Esophagus muscularis mucosa (tissue), 4 donors: ENCODE measurements at places on chromosomes 5 and 9. TPM values are rescaled to one million over a fixed set of nuclear protein-coding genes. Genes with fewer than 3 reads are reported as not detected.

CTNND2 gene
- total RNA-seq = 2.1 TPM

ROR2 gene
- total RNA-seq = 71.8 TPM

GABRP gene
- not detected for total RNA-seq

GRCh38 chr5:65015767-65016166 lies 247.0 kb downstream of the CWC27 start:
- no peak for DNase-seq

DNA sequence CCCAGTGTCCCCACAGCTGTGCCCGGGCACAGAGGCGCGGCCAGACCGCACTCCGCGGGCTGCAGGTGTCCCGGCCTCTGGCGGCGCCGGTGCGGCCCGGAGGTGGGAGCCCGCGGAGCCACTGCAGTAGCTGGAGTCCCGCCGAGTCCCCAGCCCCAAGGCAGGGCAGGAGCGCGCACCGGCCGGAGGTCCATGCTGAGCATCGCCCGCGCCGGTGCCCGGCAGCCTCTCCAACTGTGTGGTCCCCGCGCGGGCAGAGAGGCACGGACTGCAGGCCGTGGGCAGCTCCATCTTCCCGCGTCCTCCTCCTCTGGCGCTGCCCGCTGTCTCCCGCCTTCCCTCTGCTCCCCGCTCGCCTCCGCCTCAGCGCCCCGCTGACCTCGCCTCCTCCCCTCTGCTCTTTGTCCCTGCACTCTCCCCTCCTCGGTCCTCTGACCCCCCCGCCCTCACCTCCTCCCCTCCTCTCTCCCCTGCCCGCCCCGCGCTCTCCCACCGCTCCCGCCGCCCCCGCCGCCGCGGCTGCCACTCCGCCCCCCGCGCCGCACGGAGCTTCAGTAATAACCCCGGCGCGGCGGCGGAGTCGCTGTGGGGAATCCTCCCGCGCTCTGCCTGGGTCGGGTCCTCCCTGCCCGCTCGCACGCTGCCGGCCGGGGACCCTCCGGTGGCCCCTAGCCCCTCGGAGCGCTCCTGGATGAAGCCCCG lies at the start of gene ADAMTS16:
Gene ADAMTS16, plus strand, starts transcription at position 554 of the 702 bp plus-strand sequence. Its CDS starts 138 bp downstream, at position 692.
- DNase-seq = no peak

- DNase-seq = no peak
Measured at GRCh38 chr9:91787931-91788330, 162.1 kb downstream of the ROR2 start.

DNA sequence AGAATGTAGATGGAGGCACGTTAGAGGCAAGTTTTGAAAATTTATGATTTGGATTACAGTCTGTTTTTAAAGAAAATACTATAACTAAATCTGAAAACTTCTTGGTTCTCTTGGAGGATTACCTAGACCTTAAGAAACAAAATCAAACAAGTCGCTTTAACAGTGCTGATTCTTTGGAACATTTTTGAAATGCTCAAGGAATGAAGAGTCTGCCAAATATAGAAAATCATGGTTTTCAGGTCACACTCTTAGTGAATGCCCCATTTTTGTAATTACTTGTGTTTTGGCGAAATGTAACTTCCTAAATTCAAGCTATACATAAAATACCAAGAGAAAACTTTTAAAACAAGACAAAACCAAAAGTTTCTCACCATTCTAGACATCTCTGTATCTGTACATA lies 93.2 kb downstream of the EQTN start:
- no peak for DNase-seq

- no peak for DNase-seq
Measured at GRCh38 chr5:144918371-144918770, 747.7 kb downstream of the KCTD16 start.

DNA sequence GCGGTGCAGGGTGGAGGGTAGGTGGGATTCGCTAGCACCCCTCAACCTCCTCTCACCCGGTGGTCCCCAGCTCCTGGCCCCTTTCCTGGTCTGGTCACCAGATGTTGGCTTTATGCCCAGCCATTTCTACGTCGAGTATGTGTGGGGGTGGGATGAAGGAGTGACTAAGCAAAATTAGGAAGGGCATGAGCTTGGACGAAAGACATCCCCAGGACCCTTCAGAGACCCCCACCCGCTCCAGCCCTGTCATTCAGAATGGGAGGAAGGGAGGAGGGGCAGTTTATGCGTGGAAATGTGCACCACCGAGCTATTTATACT lies 742 bp downstream of the BHMT2 start:
- DNase-seq = no peak

DNA sequence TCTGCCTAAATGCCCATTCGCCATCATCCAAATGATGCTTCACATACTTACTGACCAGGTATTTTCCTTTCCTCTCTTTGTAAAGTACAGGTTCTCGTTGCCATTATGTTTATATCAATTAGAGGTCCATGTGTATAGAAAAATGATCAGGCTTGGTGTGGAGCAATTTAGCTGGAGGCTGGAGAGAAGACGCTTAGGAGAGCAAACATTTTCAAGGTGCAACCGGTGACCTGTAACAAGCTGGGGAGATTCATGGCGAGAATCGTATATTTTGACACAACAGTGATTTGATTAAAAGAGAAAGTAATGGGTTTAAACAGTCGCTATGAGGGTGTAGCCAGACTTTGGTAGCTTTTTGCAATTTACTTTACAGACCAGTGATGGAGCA lies 170.9 kb upstream of the TBCA start:
- no peak for DNase-seq

CTSV gene
- not detected for total RNA-seq

GRCh38 chr5:74281166-74281565 lies 359.4 kb downstream of the ENC1 start:
- peak; percentile 57 for DNase-seq

DNA sequence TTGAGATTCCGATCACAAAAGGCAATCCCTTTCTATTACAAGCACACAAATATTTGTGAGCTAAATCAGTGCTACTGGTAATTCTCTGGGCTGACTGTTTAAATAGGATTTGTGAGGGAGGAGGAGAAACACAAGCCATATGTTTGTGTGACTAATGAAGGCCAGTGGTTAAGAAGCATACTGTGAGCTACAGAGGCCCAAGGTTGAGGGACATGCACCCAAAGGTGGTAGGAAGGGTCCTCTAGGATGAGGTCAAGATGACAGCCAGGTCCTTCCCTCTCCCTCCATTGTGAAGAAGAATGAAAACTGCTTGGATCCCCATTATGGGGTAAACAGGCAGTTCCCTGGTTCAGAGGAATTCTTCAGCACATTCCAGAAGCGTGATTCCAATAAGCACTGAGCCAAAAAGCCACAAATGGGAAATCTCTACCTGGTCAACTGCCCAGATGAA lies 83.9 kb downstream of the SPOCK1 start:
- DNase-seq = peak; percentile 68

TLN1 gene
- 934 TPM for total RNA-seq

DNA sequence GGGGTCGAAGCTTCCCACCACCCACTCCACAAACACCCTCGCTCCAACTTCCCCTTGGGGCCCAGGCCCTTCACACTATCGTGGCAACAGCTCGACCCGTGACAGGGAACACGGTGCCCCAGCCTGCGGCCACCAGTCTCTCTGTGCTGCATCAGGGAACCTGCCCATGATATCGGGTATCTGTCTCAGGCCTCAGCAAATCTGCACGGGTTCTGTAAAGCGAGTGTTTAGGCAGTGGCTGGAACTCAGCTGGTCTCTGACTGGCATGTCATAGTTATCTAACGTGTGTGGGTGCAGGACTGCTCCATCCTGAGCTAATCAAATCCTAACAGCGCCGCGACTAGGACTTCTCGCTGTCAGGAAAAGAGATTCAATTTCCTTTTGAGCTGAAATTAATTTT lies 42.9 kb downstream of the DBH start:
- no peak for DNase-seq

PWWP2A gene
- total RNA-seq = 24.0 TPM

DNA sequence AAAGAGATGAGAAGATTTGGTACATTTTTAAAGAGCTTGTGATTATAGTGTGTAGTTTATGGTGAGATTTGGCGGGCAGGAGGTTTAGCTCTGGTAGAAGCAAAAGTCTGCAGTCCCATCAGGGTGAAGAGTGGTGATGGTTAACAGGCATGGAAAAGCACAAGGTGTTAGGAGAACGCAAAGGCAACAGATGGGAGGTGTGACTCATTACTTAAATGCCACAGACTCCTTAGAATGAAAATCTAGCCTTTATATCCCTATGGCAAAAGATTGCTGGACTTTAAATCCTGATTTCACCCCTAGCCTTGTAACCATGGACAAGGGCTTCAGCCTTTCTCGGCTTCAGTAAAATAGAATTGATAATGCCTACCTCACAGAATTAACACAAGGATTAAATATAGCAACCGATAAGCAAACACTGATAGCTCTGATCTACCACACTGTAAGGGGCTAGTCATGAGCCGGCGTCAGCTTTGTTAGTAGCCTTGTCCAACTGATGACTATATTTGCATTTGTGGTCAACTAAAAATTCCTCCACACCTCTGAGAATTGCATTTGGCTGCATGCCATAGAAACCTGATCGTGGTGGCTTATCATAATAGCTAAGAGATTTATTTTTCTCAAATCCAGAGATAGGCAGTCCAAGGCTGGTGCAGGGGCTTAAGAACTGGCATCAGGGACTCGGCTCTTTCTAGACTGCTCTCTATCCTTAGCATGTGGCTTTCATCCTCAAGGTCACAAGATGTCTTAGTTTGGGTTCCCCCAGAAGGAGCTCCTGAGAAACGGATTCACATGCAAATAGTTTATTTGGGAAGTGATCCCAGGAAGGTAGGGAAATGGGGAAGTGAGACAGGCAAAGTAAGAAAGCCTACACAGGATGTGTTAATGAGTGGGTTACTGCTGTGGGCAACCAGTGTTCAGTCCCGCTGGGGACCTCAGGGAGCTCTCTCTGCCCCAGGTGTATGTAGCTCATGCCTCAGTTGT lies 19.6 kb downstream of the MFAP3 start:
- DNase-seq = no peak

- no peak for DNase-seq
Measured at GRCh38 chr5:181114284-181114843, 16.6 kb downstream of the OR2V1 start.

GFI1B gene
- total RNA-seq = not detected

GDNF gene
- 10.1 TPM for total RNA-seq

DNA sequence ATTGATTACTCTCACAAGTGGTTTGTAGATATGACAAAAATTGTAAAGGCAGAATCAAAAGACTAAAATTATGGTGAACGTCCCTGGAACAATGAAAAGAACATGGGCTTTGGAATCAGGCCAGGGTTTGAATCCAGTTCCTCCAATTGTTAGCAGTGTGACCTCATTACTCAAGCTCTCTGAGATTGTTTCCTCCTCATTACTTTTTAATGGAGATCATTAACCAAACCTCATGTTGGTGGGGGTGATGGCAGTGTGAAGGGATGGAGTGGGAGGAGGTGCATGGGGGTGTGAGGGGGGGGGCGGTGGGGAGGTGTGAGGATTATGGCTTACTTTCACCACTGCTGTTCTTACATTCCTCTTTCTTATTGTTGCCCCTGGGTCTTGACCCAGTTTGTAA lies 44.1 kb upstream of the FOXE1 start:
- no peak for DNase-seq

DNA sequence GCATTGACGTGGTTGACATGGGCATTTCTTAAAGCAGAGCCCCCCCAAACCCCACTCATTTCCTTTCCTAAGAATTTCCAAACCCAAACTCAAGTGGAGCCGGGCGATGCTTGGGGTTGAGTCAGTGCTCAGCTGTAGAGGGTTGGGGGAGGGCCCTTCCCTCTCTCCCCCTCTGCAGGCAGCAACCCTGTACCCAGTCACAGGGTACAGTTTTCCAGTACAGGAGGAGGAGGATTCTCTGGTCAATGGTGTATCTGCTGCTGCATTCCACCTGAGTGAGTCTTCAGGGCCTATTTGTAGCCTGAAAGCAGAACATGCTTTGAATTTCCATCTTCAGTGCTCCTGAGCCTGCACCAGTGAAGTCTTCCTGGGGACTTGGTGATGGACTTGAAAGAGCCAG lies 55.8 kb downstream of the ENTREP1 start:
- peak; percentile 77 for DNase-seq

- no peak for DNase-seq
Measured at GRCh38 chr5:17269201-17269600, 51.8 kb downstream of the BASP1 start.

- DNase-seq = no peak
Measured at GRCh38 chr9:107739601-107740082, 250.1 kb upstream of the KLF4 start.

DNA sequence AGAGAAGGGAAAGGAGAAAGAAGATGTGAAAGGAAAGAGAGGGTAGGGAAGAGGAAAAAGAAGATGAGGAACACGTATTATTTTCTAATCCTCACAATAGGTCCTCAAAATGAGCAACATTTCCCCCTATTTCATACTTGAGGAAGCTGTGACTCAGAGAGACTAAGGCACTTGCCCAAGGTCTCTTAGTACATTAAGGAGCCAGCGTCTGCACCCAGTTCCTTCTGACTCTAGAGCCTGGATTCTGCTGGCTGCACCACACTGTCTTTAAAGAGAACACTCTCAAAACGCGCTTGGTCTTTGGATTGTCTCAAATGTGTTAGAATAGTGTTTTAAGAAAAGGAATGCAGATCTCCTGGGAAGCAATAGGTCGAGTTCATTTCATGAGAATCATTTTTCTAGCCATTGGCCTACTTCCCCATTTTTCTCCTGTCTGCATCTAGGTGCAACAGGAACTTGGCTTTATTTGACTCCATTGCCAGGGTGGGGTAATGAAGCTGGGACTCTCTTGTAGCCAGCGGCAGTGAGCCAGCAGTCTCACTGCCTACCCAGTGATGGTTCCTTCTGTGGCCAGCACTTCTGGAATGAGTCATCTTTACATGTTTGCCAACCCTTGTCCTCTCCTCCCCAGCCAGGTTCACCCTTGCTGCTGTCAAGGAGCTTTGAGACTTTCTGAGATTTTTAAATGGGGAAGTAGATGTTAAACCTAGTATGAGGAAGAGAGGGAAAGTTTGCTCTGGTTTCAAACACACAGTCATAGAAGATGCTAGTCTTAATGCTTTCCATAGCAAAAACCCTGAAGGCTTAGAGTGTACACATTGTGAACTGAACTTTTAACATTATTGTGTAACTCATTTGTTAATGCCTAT lies 82.7 kb downstream of the DOCK8 start:
- no peak for DNase-seq

- DNase-seq = no peak
Measured at GRCh38 chr9:92395617-92396016, 8.8 kb downstream of the OGN start.

LHFPL2 gene
- 24.6 TPM for total RNA-seq

CDX1 gene
- total RNA-seq = not detected
